ENCODE measurements at places on chromosomes 4 and X.

- no peak for DNase-seq
These were observed 27.2 kb downstream of the NOP14 start for GRCh38 chr4:2935762-2936743.

- DNase-seq: no peak
These were observed 184.4 kb upstream of the CXorf66 start for GRCh38 chrX:140149761-140150160.

DNA sequence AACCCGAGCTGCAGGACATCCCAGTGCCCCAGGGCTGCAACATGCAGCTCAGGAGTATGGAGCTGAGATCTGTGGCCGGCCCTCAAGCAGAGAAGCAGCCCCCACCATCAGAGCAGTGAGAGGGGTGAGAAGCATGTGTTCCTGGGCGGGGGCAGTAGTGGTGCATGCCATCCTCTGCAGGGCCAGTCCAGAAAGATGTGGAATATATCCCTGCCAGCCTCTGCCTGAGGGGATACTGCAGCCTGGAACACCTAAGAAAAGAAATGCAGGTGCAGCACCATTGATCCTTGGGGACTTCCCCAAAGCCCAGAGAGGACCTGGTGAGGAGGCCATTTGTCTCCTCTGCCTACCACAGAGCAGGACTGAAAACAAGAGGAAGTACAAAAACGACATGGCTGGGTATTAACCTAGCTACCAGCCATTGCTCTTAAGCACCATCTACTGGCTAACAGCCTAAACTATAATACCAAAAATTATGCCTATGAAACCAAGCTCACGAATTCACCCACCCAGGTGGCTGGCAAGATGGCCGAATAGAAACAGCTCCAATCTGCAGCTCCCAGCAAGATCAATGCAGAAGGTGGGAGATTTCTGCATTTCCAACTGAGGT lies 158.8 kb downstream of the ADGRA3 start:
- no peak for DNase-seq

DNA sequence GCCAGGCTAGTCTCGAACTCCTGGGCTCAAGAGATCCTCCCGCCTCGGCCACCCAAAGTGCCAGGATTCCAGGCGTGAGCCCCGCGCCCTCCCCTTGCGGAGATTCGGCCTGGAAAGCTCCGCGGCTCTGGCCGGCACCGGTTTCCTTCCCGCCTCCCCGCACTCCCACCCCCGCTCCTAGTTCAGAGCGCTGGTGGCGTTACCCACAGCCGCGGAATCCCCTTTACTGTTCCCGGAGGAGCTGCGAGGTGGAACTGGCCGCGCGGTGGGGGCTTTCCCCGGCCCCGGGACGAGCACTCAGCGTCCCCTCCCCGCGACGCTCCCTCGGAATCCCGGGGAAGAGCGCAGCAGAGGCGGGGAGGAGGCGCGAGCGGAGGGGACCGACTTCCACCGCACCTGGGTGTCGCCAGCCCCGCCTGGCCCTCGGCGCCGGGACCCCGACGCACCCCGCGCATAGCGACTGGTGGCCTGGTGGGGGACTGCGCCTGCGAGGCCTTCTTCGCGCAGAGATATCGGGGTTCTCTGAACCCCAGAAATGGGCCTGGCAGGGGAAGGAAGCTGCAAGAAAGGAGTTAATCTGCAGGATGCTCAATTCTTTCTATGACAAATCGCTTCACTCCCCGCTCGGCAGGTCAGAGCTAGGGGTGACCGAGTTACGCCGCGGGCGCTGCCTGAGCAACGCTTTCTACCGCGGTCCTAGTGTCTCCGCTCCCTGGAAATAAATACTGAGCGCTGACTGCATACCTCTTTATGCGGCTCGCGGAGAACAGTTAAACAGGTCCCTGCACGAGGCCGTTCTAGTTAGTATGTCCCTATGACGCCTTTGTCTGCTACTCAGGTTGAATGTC lies 14.6 kb upstream of the SLC25A4 start:
- no peak for DNase-seq

DNA sequence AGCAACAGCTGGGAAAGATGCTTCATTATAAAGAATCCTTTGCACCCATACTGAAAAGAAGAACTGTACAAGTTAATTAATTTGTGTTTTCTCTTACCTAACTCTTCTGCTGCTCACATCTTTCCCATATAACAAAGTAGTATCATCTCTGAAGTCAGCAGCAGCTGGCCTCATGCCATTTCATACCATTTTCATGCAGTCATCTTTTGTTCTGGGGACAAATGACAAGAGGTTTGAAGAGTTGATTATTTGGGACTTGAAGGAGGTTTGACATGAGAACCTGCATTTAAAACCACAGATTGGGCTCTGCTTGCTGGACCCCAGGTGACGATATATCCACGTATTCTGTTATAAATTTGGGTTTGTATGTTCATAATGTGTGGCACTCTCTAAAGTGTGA lies 430.3 kb downstream of the SPRY1 start:
- peak; percentile 65 for DNase-seq
